Thoracic aorta (tissue), 2 donors: ENCODE measurements at places on chromosomes 11 and 22.

DNA sequence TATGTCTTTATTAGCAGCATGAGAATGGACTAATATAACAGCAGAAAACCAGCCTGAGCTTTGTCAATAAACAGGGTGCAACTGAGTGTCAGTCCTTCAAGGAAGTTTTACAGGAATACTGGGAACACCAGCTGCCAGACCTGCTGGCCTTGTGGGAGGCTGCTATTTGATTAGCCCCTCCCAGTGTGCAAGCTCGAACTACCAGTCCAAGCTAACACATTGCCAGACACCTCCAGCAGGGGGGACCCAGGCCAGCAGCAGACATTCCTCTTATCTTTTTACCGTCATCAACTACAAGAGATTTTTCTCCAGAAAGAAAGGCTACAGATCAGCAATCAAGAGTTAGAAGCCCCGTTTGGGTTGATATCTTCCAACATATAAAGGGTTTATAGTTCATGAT, 942.8 kb upstream of the TENM4 start:
- DNase-seq = no peak

GRCh38 chr22:39991159-39991860, 3.4 kb upstream of the FAM83F start:
- DNase-seq = no peak

GRCh38 chr22:44372611-44373010, 59.9 kb upstream of the SHISAL1 start:
- DNase-seq = no peak

- no peak for DNase-seq
Observed at GRCh38 chr22:24976442-24977218, 24.1 kb downstream of the KIAA1671 start.

DNA sequence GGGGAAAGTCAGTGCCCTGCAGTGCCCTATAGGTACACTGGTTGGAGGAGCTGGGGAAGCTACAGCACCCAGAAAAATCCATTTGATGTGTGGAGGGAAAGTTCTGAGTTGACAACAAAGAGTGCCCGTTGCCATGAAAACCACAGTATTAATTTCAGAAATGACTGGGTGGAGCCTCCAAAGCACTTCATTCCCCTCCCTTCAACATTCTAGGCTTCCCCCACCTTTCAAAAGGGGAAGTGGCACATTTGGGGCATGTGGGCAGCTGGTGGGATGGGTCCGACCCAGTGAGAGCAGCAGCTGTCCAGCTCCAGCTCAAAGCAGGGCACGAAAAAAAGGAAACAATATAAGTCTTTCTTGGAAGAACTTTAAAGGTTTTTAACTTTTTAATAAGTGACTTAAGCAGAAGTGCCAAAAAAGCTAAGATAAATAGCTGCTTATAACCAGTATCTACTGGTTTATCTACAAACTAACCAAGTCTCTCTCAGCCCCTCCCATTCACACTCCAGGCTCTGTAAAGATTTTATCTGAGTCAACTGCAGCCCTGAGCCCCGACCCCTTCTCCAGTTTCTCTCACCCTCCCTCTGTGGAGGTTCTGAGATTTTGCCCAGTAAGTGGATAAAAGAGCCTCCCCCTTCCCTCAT, 9.0 kb upstream of the AHNAK start:
- DNase-seq = no peak
